ENCODE measurements at places on chromosomes 6 and 20.
A peak's percentile ranks its signal among the peaks of the same experiment; 100 is the strongest.

DNA sequence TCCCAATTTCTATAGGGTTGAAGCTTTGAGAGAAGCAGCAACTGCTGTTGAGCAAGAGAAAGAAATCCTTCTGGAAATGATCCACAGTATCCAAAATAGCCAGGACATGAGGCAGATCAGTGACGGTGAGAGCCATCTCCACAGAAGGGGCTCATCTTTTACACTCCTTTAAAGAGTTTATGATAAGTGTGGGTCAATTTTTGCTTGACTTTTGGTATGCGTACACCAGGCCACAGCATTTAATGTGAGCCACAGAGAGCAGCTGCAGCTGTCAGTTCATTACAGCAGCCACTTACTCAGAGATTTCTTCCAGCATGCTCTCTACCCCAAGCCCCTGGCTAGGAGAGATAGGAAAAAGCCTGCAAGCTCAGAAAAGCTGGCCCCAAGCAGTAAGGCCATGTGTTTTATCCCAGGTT, 9.9 kb downstream of the BAG2 start:
- no peak for DNase-seq

DNA sequence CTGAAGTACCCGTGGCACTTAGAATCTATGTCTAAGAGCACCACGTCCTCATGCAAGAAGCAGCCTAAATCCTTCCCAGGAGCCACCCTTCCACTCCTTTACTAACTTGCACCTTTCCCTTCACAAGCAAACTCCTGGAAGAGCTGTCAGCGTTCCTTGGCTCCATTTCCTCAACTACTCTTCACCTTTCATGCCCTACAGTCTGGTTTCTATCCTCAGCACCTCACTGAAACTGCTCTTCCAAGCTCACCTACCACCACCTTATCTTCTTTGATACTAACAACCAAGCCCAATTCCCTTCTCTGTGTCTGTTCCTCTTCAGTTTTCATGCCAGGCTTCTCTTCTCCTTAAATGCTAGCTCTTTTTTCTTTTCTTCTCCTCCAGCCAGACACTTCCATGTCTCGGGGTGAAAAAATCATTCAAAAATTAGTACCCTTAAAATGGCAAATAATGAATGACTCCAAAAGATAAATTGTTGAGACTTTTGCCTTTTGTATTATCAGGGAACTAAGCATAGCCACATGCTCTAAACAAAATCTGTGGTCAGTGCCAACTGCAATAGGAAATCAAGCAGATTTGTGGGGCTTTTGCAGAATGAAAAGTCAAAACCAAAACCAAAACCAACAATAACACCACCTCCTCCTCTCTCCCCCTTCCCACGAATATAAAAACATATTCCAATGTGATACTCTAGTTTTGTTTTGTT, 149.6 kb upstream of the KCNK16 start:
- no peak for DNase-seq

GRCh38 chr6:151379933-151380847, 11.2 kb downstream of the ZBTB2 start:
- peak; percentile 20 for DNase-seq

DNA sequence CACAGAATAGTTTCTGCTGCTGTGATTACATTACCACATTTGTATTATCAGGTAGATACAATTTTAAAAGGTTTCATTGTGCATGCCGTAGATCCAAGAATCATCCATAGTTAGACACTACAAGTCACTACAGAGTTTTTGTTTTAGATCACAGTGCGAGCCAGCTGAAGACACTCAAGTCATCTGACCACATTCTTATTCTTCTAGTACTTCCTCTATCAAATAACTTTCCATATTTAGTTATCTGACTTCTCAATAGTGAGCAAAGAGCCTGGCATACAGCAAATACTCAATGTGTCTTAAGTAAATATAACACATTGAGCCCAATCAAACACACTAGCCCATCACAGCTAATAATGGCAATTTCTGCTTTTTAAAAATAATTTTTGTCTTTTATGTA, 195.4 kb downstream of the ASCC3 start:
- DNase-seq, result no peak

DNA sequence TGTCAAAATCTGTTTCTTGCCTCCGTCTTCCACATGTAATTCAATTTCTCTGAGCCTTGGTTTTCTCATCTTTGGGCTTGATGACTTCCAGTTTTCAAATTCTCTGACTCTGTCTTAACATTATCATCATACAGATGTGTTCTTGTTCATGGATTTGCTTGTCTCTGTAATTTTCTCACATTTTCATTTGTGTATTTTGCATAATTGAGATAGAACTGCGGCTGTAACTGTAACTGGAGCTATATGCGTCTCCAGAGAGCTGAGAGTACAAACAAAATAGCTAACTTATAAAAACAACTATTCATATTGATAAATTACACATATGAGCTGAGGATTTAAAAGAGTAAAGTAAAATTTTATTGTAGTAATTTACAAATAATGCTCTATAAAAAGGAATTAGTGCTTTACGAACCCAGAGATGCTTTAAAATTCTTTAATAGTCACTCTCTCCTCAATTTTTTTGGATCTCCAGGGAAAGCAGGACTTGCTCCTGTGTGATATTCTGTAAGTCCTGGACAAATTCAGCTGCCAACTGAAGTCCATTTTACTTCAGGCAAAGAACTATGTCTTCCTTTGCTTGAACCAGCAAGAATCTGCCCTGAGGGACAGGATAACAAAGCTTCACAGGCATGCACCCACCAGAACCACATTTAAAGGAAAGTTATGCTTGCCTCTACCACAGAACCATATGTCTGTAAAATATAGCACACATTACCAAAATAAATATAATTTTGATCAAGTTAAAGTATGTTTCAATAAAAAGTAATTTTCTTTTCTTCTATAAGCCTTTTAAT, 288.3 kb downstream of the KHDC1L start:
- DNase-seq, result no peak

DNA sequence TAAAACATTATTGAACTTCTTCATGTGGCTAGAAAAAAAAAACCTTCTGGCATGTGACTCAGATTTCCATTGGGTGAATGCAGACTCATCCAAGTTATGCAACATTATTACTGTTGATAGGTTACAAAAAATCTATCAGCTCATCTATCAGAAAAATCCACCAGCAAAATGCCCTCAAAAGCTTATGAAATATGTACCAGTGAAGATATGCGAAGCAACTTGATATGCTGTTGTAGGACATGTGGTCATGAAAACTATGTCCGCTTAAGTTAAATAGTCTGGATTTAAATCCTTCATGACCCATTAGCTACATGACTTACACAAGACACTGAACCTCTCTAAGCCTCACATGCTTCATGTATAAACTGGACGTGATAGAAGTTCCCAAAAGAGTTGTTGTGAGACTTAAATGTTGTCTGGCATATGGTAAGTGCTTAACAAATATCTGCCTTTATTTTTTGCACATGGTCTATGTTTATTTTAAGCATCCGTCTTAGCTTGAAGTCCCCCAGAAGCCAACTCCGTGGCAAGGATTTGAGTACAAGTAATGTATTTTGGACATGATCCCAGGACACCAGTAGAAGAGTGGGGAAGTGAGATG, 12.5 kb upstream of the BFSP1 start:
- no peak for DNase-seq

GRCh38 chr20:16481977-16482376, 91.3 kb downstream of the KIF16B start:
- no peak for DNase-seq

DNA sequence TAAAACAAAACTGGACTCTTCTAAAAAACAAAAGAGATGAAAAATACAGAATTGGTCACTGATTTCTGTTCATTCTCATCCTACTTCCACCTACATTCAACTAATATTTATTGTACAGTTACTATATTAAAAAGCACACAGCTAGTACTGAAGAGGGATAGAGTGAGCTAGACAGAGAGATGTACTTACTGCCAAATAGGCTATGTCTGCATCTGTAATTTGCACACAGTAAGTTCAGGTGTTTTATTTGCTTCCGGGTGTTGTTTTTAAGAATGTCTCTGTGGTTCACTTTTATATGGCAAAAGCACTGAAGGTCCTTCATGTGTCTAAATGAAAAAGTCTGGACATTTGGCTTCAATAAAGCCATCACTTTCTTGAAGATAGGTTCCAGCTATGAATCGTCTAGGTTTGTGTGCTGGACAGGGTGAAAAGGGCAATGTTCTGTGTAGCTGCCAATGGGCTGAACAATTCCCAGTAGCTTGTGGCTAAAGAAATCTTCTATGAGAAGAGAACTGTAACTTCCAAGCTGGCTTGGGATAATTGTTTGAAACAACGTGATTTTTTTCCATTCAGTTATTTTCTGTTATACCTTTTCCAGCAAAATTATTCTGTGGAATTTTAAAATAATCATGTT, 47.3 kb downstream of the EPB41L2 start:
- no peak for DNase-seq

- DNase-seq, result no peak
These were observed 11.2 kb downstream of the SPDEF start for GRCh38 chr6:34544776-34545471.

GRCh38 chr6:135146162-135146934, 34.8 kb upstream of the MYB start:
- DNase-seq, result no peak

GRCh38 chr6:13261464-13261994, 66.8 kb downstream of the TBC1D7 start:
- no peak for DNase-seq

DNA sequence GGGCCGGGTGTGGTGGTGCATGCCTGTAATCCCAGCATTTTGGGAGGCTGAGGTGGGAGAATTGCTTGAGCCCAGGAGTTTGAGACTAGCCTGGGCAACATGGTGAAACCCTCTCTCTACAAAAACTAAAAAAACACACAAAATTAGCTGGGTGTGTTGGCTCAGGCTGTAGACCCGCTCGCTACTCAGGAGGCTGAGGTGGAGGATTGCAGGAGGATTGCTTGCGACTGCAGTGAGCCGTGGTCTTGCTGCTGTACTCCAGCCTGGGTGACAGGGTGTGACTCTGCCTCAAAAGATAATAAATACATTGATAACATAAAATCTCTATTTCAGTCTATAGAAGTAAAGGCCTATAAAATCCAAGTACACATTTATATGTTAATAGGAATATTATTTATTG, 49.3 kb downstream of the SLC17A5 start:
- no peak for DNase-seq

DNA sequence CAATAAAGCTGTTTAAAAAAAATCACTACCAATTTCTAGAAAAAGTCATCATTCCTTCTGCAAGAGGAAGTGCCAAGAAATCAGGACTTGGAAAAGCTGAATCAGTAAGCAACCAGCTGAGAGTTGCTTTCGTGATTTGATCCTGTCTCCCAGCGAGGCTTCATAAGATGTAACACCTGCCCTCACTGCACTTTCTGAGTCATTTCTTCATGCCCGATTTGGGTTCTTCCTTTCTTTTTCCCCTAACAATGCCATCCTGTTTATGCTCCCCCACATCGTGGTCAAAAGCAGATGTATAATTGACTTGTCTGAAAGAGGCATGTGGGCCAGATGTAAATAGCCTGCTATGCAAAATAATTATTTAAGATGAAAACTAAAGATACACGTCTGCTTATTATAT, 52.1 kb downstream of the RIPOR2 start:
- peak; percentile 51 for DNase-seq

DNA sequence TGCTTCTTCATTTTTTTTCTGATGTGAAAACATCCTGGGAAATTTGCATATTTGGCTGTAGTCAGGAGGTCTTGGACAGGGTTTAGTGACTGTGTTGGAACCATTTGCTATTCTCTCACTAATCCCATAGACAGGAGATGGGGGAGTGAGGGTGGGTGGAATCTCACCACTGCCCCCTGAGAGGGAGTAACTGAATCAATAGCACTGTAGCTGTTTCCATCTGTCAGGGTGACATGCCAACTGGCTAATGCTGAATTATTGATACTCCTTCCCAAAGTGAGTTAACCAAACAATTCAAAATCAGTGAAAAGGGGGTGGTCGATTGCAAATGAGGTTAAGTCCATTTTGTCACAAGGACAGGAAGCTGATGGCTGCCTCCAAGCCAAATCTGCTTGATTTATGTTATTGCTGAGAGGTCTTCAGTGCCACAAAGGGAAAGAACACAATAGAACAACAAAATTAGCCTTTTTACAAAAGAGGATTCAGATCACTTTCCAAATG, 55.1 kb upstream of the B3GAT2 start:
- no peak for DNase-seq

- peak; percentile 28 for DNase-seq
These were observed 37.5 kb downstream of the SNX9 start for GRCh38 chr6:157860505-157860991.
